ENCODE measurements at places on chromosomes 11 and 22.

DNA sequence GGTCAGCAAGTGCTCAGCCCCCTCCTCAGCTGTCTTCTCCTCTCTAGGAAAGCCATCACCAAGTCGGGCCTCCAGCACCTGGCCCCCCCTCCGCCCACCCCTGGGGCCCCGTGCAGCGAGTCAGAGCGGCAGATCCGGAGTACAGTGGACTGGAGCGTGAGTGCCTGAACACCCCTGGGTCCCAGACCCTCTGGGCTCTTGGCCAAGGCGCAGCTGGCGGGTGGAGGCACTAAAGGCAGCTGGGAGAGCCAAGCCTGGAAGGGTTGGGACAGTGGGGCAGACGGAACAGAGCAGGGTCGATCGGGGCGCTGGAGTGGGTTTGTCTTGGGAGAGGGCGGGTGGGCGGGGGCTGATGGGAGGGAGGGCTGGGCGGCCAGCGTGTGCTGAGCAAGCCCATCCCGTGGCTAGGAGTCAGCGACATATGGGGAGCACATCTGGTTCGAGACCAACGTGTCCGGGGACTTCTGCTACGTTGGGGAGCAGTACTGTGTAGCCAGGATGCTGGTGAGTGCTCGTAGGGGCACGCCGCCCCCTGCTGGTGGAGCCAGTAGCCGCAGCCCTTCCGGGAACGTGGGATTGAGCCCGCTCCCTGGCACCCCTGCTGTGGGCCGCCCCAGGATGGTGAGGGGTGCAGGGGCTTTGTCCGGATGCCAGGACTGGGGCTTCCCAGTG, 14.1 kb upstream of the MDK start:
- peak; percentile 94 for DNase-seq

- no peak for DNase-seq
Observed at GRCh38 chr22:45857519-45857918, 119.4 kb downstream of the WNT7B start.

DNA sequence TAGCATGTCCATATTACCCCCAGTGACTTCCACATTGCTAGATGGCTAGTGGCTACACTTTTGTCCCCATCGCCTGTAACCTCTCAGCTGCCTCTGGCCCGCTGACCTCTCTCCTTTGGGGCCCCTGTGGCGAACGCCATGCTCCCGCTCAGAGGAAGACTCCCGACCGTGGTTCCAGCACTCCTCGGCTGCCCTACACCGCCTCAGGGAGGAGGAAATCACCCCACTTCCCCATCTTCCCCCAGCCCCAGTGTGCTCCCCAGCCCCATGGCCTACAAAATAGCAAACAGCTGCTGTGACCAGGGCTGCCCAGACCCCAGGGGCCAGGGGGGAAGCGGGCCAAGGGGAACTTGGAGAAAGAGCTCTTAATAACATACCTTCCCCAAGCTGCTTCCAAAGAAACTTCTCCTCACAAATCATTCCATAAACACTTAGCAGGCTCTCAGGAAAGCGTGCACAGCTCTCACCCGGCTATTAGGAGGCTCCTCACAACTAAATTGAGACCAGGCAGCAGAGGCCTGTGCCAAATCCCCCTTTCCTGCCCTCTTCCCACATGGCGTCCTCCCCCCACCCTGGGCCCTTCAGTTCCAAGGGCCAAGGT, 63.5 kb upstream of the WNT11 start:
- DNase-seq: no peak

DNA sequence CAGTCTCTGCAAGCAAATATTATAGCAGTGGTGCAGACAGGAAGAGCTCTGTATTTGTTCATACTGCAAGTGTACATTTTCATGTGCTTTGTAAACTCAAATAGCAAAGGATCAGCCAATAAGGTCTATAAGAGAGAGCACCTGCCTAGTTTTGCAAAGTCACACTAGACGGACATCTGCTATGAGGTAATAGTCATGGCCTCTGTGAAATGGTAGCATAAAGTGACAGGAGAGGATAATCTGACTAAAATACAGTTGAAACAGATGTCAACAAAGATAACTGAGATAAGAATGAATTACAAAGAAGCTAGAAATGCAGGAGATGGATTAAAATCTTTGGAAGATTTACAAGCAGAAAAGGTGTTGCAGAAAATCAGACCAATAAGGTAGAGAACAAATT, 70.6 kb upstream of the SPON1 start:
- DNase-seq: no peak

DNA sequence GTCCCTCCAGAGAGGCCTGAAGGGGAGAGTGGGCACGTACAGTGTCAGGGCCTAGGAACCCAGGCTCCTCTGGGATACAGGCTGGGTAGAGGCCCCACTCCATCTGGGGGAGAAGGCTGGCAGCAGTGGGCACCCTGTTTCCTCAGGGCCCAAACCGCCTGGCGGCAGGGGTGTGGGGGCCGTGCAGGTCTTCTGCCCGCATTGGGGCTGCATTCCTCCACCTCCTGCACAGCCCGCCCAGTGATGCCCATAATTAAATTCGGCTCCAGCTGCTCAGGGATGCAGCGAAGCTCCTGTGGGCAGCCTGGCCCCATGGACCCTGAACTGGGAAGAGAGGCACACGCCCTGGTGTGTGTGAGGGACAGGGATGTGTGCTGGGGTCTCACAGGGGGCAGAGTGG, 35.4 kb downstream of the KCNQ1OT1 start:
- DNase-seq: no peak

All from spleen (tissue), 13 donors.